Fibroblast of the aortic adventitia (primary cell): ENCODE measurements at places on chromosomes 11 and 22. TPM values are rescaled to one million over a fixed set of nuclear protein-coding genes. Genes with fewer than 3 reads are reported as not detected.

GRCh38 chr11:1401656-1402221 is 12.0 kb downstream of the BRSK2 start:
- peak; percentile 60 for DNase-seq

VPREB1 gene
- total RNA-seq = not detected in 2 replicates

- DNase-seq = no peak
These were observed 23.7 kb downstream of the SLC22A6 start for GRCh38 chr11:62961017-62961570.

DHCR7 gene
- total RNA-seq = 10.2 and 16.7 TPM in 2 replicates

GRCh38 chr11:118908264-118908663 is 17.5 kb downstream of the BCL9L start:
- no peak for DNase-seq

LINC01488 gene
- total RNA-seq = not detected in 2 replicates

MCHR1 gene
- total RNA-seq = under 0.01 TPM in 1 of 2 replicates, not detected in the other

GRCh38 chr11:45229401-45230020 is 56.6 kb downstream of the SYT13 start:
- DNase-seq = no peak

PGA5 gene
- not detected in 2 replicates for total RNA-seq

GRCh38 chr11:22633354-22633902 is 7.8 kb upstream of the FANCF start:
- DNase-seq = no peak

- DNase-seq = peak; percentile 51
These were observed 8.3 kb upstream of the INSC start for GRCh38 chr11:15106201-15106965.

DNA sequence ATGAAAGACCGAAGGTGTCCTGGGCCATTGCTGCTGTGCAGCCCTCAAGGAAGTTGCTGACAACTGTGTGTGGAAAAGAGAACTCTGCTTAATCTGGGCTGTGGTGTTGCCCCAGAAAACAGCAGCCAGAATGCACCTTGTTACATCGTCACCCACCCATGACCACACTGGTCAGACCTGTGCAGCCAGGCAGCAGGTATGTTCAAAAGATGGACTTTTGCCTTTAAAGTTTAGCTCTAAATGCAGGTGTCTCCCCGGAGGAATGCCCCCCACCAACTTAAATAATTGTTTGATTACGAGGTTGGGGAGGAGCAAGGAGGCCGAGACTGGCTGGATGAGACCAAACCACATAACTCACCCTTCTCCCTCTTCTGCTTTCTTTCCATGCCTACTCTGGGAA is 15.3 kb upstream of the POLA2 start:
- DNase-seq = no peak

- DNase-seq = no peak
These were observed 165.0 kb downstream of the BRD1 start for GRCh38 chr22:49662681-49663080.

OR51V1 gene
- not detected in 2 replicates for total RNA-seq

- no peak for DNase-seq
These were observed 13.0 kb downstream of the ABCC8 start for GRCh38 chr11:17463546-17464174.

PGA4 gene
- total RNA-seq = not detected in 2 replicates

HORMAD2 gene
- total RNA-seq = not detected in 2 replicates

TRAF6 gene
- 8.0 and 11.8 TPM in 2 replicates for total RNA-seq

- peak; percentile 22 for DNase-seq
These were observed 49.8 kb upstream of the CYP2D6 start for GRCh38 chr22:42180349-42180842.

DNA sequence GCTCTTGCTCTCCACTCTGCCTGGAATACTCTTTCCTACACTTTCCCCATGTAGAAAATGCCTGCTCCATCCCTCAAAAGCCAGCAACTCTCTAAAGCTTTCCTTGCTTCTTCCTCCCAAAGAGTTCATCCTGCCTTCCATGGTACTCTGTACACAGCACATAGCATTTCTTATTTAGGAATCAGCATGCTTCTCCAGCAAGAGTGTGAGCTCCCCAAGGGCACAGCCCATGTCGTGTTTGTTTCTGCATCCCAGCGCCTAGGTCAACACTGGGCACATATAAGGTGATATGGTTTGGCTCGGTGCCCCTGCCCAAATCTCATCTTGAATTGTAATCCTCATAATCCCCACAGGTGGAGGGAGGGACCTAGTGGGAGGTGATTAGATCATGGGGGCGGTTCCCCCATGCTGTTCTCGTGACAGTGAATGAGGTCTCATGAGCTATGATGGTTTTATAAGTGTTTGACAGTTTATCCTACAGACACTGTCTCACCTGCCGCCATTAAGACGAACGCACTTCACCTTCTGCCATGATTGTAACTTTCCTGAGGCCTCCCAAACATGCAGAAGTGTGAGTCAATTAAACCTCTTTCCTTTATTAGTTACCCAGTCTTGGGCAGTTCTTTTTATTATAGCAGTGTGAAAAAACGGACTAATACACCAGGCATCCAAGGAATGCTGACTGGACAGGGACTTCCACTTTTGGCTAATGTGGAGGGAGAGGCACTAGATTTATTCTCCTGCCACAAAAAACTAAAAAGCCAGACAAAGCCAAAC is 8.2 kb downstream of the VPS37C start:
- DNase-seq = peak; percentile 78

- no peak for DNase-seq
These were observed 17.3 kb upstream of the PPARA start for GRCh38 chr22:46132830-46133587.

- no peak for DNase-seq
These were observed 100.7 kb downstream of the NAV2 start for GRCh38 chr11:19813158-19813879.

DNA sequence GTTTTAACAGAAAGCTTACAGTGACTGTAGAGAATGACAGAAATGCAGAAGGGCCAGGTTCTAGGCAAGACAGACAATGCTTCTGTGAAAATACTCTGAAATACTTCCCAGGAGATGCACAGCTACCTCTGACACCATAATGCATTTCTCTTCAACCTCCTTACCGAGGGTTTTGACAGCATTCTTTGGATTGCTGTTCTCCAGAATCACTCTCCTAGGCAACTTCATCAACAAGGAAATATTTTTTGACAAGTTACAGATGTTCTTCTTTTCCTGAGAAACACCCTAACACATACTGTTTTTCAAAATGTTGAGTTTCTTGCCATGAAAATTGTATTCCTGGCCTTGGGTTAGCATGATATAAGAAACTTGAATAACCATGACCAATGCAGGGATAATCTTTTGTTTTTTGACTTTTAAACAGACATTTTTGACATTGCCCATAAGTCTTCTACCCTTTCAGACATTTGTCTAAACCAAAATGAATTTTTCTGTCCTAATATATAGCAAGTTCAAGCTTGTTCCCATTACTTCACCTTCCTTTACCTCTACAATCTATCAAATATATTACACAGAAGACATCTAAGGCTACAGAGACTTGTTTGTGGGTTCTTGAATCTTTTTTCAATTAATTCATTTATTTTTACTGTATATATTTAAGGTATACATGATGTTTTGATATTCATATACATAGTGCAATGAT is 108.1 kb downstream of the CCDC34 start:
- peak; percentile 80 for DNase-seq

DNA sequence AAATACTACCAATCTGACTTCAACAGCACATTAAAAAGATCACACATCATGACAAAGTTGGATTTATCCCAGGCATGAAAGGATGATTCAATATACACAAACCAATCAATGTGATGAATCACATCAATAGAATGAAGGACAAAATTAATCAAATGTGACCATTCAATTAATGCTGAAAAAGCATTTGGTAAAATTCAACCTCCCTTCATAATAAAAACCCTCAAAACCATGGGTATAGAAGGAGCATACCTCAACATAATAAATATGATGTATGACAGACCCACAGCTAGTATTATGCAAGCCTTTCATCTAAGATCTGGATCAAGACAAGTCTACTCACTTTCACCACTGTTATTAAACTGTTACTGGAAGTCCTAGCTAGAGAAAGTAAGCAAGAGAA is 921.7 kb upstream of the RAG2 start:
- DNase-seq = no peak

- DNase-seq = no peak
These were observed 301.8 kb upstream of the CADM1 start for GRCh38 chr11:115806056-115806455.

DNA sequence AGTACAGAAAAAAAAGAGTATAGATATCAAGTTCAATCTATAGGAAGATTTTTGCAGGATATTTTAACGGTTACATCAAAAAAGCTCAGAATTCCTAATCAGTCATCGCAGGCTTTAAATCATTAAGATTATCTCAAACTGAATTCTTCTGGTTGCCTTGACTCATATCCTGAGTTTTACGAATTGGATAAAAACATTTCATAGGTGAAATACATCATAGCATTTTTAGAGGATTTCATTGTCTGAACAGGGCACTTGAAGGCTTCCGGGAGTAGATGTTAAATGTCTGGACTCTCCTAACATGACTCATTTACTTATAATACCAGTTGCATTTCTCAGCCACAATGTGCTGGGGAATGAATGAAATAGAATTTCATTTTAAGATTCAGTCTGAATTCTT is 2216.6 kb upstream of the RAG2 start:
- DNase-seq = no peak
